ENCODE measurements at places on chromosomes 5 and 9. TPM values are rescaled to one million over a fixed set of nuclear protein-coding genes. Genes with fewer than 3 reads are reported as not detected.

The SLC4A9 gene
- 22.9 TPM for polyA plus RNA-seq

The EGR1 gene
- polyA plus RNA-seq, result 66.2 TPM

The SLC28A3 gene
- not detected for polyA plus RNA-seq

The FOXI1 gene
- 5.2 TPM for polyA plus RNA-seq

The PCDHA7 gene
- 0.19 TPM for polyA plus RNA-seq

The MSMP gene
- polyA plus RNA-seq, result 1.3 TPM

The FYB1 gene
- 4.1 TPM for polyA plus RNA-seq

Measured in renal pelvis (tissue), 12 donors.